Neural crest cell (in vitro differentiated cells): ENCODE measurements at places on chromosomes 1 and 21.

DNA sequence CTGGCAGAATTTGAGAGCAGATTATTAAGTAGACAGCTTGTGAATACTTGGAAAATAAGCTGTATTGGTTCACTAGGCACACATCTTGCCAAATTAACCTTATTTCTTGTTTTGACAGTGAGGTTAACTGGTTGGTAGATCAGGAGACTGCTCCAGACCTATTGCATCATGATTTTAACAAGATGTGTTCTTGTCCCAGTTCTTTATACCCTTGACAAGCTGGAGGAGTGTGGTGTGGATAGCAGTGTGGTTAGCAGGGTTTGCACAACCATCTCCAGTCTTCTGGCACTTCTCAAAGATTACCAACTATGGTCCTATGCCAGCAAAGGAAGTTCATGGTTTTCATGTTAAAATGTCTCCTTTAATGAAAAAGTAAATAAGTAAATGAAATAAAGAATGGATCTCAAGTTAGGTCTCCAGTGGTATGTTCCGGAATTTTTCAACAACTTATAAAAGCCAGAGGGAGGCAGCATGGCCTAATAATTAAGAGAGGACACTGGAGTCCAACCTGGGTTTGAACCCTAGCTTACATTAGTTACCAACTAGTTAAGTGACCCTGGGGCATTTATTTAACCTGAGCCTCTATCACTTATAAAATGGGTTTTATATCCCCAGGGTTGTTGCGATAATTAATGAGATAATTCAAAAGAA is 34.1 kb downstream of the DDX20 start:
- no peak for DNase-seq

DNA sequence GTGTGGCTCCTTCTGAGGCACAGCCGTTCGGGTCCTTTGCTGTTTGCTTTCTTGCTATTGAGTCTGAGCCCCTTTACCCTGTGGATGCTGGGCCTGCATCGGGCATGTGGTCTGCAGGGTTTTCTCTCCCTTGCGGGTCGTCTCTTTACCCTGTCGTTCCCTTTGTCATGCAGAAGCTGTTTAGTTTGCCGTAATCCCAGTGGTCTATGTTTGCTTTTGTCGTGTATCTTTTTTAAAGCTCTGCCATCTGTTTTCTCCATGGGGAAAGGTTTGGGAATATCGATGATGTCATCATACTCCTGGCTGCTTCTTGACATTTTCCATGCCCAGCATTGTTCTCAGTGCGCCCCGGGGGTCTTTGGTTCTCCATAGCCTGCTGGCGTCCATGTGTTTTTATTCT is 68.2 kb downstream of the AGPAT3 start:
- DNase-seq: no peak

DNA sequence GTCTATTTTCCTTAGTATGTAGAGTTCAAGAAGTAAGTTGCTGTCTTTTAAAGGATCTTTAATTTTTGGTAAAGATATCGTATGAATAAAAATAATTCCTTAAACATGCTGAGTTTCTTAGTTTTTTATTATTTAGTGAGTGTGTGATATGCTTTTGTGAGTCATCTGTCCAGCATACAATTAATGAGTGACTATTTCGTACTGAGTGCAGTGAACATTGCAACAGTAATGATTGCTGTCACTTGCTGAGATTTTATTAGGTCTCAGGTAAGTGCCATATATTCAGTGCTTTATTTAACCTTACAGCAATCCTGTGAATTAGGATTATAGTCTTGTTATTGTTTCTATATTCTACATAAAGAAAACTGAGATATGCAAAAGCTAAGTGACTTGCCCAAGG is 22.6 kb downstream of the MIGA1 start:
- no peak for DNase-seq

DNA sequence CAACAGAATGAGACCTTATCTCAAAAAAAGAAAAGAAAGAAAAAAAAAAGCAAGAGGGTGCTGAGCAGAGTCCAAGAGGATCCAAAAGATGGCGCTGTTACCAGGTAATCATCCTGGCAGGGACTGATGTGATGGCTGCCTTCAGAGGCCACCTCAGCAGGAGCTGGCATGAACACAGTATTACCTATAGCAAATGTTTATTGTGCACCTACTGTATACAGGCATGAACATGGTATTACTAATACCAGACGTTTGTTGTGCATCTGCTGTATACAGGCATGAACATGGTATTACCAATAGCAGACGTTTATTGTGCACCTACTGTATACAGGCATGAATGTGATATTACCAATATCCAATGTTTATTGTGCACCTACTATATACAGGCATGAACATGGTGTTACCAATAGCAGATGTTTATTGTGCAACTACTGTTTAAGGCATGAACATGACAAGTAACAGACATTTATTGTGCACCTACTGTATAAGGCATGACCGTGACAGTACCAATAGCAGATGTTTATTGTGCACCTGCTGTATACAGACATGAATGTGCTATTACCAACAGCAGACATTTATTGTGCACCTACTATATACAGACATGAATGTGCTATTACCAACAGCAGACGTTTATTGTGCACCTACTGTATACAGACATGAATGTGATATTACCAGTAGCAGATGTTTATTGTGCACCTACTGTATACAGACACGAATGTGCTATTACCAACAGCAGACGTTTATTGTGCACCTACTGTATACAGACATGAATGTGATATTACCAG is 115.1 kb upstream of the TMEM51 start:
- DNase-seq: no peak

- DNase-seq: peak; percentile 31
These were observed 133.2 kb upstream of the BARHL2 start for GRCh38 chr1:90850181-90850897.

GRCh38 chr1:206782448-206782847 is 10.2 kb upstream of the IL10 start:
- no peak for DNase-seq

DNA sequence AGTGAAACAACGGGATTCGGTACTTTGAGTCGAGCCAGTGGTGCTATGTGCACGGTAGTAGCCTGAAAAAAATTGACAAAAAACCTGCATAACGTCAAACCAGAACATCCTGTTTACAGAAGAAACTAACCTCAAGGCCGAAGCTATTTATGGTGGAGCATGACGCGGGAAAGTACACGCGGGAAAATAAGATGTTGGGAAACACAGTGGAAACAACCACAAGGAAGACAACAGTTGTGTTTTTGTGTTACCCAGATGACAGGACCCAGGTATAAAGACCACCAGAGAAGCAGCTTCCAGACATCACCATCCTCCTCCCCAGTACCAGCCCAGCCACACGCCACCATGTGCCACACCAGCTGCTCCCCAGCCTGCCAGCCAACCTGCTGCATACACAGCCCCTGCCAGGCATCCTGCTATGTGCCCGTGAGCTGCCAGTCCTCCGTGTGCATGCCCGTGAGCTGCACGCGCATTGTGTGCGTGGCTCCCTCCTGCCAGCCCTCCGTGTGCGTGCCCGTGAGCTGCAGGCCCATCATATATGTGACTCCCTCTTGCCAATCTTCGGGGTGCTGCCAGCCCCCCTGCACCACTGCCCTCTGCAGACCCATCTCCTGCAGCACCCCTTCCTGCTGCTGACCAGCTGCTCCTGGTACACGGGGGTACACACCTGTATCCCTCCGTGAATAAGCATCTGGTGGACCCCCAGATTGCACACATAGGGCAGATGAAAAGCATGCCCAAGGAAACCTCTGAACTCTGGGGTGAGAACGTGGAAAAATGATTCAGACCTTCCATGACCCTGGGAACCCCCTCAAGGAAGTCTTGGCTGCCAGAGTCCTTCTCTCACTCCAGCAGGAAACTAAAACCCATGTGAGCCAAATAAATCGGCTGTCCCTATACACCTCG is at the start of gene KRTAP12-3:
TSS of gene KRTAP12-3 (plus strand) at position 298 of the 906 bp plus-strand sequence. CDS start at position 346, 48 bp downstream.
- DNase-seq: no peak

DNA sequence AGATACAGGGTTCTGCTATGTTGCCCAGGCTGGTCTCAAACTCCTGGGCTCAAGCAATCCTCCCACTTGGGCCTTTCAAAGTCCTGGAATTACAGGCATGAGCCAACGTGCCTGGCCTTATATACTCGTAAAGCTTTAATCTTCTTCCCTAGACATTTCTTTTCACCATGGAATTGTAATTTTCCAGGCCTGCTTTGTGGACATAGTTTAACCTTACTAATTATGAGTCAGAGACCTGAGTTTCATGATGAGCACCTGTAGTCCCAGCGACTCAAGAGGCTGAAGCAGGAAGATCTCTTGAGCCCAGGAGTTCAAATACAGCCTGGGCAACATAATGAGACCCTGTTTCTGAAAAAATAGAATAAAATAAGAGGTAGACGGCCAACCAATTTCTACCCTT is 12.3 kb downstream of the PATJ start:
- no peak for DNase-seq

GRCh38 chr21:20306836-20307235 is 691.4 kb upstream of the NCAM2 start:
- no peak for DNase-seq

- DNase-seq: no peak
These were observed 37.2 kb upstream of the SLC6A9 start for GRCh38 chr1:44068442-44068921.

- no peak for DNase-seq
These were observed 24.1 kb downstream of the PTGFRN start for GRCh38 chr1:116933606-116934515.

DNA sequence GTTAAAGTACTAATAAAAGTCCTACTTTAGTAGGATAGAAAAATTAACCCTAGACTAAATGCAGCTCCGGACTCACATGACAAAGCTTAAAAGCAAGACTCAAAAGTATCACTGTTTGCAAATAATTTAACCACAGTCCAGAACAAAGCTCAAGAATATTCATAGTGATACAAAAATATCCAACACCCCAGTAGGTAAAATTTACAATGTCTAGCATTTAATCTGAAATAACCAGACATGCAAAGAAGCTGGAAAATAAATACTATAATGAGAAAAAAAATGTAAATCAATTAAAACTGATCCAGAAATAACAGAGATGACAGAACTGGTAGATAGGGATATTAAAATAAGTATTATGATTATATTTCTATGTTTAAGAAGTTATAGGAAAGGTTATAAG is 67.0 kb downstream of the KIAA0319L start:
- DNase-seq: no peak

DNA sequence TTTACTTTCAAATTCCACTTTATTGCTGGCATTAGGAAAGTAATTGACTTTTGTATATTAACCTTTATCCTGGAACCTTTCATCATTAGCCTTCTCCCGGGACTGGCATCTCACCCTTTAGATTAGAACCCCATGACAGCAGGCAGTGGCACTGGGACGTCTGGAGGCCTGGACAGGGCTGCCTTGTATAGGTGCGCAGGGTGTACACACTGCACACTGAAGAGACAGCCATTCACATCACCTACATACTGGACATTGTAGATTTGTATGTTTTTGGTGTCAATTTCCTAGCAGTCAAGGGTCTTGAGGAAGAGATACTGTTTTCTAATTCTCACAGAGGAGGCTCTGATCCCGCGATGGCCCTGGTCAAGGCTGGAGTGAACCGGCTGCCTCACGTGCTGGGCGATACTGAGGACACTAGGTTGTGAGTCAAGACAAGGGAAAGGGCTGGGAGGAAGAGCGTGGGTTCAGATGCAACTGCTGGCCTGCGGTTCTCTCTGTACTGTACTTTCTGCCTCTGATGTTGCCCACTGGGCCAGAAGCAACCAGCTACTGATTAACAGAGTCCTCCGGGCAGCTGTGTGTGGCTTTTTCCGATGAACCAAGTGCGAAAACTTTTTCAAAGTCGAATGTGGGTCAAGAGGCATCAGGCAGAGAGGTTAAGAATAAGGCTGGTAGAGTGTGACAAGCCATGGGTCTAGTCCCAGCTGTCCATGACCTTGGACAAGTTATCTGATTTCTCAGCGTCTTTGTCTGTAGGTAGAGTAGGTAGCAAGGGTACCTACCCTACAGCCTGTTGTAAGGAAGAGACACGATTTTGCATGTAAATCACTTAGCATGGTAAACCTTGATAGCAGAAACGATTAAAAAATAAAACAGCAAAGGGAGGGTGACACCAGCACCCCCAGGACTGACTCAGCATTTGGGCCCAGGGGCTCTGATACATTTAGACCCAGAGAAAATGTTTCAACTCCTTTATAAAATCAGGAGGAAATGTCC is 38.2 kb upstream of the SLC25A33 start:
- DNase-seq: no peak

GRCh38 chr1:83692524-83693381 is 306.2 kb downstream of the TTLL7 start:
- DNase-seq: peak; percentile 41

GRCh38 chr1:46673749-46674182 is 2.1 kb downstream of the TEX38 start:
- DNase-seq: no peak

DNA sequence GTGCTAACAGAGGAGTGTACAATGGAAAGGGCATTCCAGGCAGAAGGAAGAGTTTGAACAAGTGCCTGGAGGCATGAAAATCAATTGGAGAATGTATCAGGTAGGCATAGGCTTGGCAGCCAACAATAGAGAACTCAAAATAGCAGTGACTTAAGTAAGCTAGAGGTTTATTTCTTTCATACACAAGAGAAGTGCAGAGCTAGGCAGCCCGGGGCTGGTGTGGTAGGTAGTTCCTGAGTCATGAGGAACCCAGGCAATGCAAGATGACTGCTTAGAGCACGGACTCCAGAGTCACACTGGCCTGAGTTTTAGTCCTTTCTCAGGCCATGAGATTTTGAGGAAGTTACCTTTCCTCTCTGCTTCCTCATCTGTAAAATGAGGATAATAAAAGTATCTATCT is 74.8 kb upstream of the LRRN2 start:
- no peak for DNase-seq

GRCh38 chr1:119227456-119227855 is 87.0 kb upstream of the WARS2 start:
- DNase-seq: no peak

DNA sequence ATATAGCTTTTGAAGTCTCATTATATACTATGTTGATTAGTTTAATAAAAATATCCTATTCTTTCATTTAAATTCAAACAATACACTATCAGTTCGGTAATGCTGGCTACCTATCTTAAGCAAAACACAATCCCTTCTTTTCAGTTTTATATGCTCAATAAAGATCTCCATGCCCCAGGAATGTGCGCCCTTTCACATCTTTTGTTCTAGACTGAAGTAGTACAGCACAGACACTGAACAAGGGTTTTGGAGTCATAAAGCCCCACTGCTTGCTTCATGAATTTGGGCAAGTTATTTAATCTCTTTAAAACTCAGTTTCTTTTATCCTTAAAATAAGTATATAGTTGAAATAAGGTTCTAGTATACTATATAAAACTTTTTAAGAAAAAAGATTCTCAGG is 22.4 kb downstream of the SYDE2 start:
- no peak for DNase-seq

- peak; percentile 23 for DNase-seq
These were observed 1.2 kb downstream of the OLIG1 start for GRCh38 chr21:33070998-33071769.

DNA sequence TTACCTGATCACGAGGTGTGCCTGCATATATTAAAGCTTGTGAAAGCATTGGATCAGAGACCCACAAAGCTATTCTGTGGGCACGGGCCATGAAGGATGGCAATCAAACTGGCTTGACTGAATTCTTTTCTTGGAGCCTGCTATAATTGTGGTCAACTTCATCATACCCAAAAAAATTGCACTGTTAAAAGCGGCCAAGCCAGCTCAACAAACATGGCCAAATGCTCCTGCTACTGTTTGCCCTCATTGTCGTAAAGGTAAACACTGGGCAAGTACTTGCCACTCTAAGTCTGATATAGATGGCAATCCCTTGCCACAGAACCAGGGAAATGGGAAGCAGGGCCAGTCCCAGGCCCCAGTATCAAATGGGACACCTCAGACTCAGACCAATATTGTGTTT is 6.6 kb upstream of the GSTM5 start:
- DNase-seq: no peak
